ENCODE measurements at places on chromosomes 7 and 10. TPM values are rescaled to one million over a fixed set of nuclear protein-coding genes. Genes with fewer than 3 reads are reported as not detected.

The FGFBP3 gene
- 21.7 TPM for total RNA-seq

The EVX1 gene
- total RNA-seq = not detected

The CELF2 gene
- total RNA-seq = 102 TPM

The PHYHIPL gene
- 49.6 TPM for total RNA-seq

The WNT2 gene
- total RNA-seq = 2.3 TPM

The PLXNA4 gene
- total RNA-seq = 50.3 TPM

All from diencephalon (tissue), 1 donor.